Stimulated activated CD4-positive, alpha-beta T cell treated with anti-CD3 and anti-CD28 coated beads, TNF-alpha, amount 100 ng/mL, for 4 hours (primary cell): ENCODE measurements at places on chromosomes 4 and X.

DNA sequence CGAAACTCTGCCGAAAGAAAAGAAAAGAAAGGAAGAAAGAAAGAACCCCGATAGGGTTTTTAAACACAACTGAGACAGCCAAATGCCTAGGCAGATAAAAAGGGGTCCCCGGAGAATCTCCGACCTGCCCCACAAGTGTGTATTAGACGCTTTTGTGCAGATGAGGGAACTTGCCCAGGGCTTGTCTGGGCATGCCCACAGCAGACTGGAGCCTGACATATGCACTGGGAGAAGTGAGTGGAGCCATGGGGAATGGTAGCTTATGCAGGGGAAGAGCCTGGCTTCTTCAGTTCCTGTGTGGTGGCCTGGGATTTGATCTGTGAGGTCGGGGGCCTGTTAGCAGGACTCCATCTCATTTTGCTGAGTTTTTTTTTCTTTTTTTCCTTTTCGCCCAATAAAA lies 199.0 kb downstream of the GPC3 start:
- DNase-seq: no peak

GRCh38 chr4:15934259-15934658 lies 4.3 kb downstream of the FGFBP1 start:
- no peak for DNase-seq

DNA sequence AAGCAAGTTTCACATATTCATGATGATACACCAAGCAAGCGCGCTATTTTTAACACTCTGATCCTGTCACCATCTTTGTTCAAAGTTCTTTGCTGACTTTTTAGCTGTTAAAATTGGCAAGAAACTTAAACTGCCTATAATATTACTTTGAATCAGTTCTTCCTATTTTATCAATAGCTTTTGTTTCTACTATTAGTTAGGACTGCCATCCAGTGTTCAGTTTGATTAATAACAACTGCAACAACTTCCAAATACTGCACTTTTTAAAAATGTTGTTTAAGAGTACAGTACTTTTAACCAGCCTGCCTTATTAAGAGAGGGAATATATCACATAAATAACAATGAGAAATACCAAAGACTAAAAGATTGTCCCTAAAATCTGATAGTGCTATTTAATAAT lies 614.3 kb downstream of the FAM133A start:
- no peak for DNase-seq

- DNase-seq: no peak
Observed at GRCh38 chr4:95248720-95249425, 299.9 kb downstream of the UNC5C start.

GRCh38 chr4:67983333-67983732 lies 20.0 kb upstream of the TMPRSS11A start:
- DNase-seq: no peak

GRCh38 chrX:17931855-17932254 lies 70.8 kb upstream of the RAI2 start:
- no peak for DNase-seq

- DNase-seq: no peak
Observed at GRCh38 chrX:154032160-154032559, 12.5 kb upstream of the IRAK1 start.

DNA sequence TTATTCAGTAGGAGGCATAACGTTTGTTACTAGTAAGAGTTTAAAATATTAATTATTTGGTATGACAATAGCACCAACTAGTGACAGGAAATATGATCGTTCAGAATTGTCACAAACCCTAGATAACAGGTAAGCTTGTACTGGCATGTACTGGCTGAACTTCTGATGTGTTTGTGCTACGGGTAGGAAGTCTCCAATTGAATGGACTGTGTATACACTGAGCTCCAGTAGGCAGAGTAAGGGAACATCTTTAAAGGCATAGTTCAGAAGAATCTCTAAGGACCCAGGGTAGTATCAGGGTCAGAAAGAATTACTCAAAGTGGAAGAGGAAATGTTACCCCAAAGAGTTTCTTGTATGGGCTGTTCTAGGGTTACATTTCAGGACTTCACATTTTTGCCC lies 230.4 kb downstream of the EDA2R start:
- no peak for DNase-seq

DNA sequence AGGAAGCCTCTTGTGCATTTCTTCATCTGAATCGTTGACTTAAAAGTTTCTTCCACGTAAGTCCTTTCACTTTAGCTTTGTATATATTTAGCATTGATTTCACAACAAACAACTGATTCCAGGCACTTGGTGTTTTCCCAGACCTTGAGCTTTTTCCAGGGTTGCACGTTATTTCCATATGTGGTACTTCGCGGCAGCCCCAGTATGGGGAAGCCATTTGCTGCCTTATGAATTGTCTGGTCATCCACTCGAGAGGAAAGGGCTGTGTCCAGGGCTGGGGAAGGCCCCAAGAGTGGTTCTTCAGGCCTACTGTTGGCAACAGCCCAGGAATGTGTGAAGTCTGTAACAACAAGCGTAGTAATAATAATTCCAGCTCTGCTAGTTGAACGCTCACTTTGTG lies 2.8 kb upstream of the TLR8 start:
- no peak for DNase-seq

- no peak for DNase-seq
Observed at GRCh38 chr4:17362430-17362829, 149.5 kb downstream of the QDPR start.

GRCh38 chr4:15665753-15666365 lies 10.7 kb upstream of the FBXL5 start:
- DNase-seq: no peak

- DNase-seq: no peak
Observed at GRCh38 chrX:123881330-123881729, 21.5 kb downstream of the XIAP start.

GRCh38 chrX:6266041-6266440 lies 37.4 kb upstream of the NLGN4X start:
- no peak for DNase-seq

GRCh38 chrX:104435249-104435648 lies 130.8 kb upstream of the IL1RAPL2 start:
- no peak for DNase-seq

- DNase-seq: no peak
Observed at GRCh38 chr4:79201971-79202370, 123.9 kb downstream of the NAA11 start.

GRCh38 chr4:24240655-24241054 lies 343.7 kb downstream of the DHX15 start:
- DNase-seq: no peak

- DNase-seq: no peak
Observed at GRCh38 chr4:67593741-67594175, 35.2 kb downstream of the STAP1 start.

- no peak for DNase-seq
Observed at GRCh38 chrX:55057675-55058249, 17.1 kb upstream of the PAGE2B start.

DNA sequence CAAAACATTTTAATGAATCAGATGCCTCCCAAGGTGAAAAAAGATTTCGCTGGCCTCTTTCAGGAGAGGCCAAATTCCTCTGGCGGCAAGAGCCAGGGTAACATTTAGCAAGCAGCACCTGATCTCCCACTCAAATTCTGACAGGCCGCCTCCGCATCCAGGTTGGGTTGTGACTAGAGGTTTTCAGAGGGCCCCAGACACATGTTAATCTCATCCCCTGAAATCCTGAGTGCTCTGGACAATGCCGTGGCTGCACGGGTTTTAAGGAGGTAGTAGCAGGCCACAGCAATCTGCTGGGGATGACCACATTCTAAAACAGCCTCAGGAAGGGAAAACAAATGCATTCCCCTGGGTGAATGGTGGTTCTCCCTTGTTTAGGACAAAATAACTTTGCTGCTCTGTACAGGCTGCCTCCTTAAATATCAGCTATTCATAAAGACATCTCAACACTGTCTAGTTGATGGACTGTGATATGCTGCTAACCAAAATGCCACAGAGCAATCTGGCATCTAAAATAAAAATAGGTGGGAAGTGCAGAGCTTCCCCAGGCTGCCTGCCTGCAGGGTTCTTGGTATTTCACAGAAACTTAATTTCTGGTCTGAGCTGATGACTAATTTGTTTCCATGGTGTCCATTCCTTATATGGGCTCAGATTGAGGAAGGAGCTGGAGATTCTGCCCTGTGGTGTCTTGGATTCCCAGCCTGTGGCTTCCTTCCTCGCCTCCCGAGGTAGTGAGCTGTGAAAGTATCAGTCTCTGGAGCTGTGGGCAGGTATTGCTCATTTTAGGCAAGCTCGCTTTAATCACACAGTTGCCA lies 202.0 kb downstream of the DCLK2 start:
- DNase-seq: no peak

DNA sequence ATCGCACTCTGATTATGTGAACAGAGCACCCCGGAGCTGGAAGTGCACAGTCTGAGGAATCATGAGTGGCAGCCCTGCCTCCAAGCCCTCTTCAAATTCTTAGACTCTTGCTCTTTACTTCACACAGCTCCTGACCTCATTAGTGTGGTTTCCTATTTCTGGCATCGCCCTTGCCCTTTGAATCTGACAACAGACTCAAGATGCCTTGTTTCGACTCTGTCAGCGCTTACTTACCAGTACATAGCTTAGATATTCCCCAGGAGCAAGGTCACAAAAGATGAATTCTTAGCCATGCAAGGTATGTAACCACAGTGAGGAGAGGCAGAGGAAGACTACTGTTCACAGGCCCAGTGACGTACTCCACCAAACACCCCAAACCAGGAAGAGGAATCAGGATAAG lies 167.2 kb downstream of the KDR start:
- no peak for DNase-seq

- DNase-seq: no peak
Observed at GRCh38 chr4:11436084-11436483, 7.4 kb upstream of the HS3ST1 start.

GRCh38 chr4:6935965-6936364 lies 26.3 kb downstream of the TBC1D14 start:
- no peak for DNase-seq
